Cerebellar nuclear complex (tissue), 1 donor: ENCODE measurements at places on chromosomes 3 and 15.

- DNase-seq, result no peak
Measured at GRCh38 chr3:73070675-73071575, 9.5 kb downstream of the EBLN2 start.

DNA sequence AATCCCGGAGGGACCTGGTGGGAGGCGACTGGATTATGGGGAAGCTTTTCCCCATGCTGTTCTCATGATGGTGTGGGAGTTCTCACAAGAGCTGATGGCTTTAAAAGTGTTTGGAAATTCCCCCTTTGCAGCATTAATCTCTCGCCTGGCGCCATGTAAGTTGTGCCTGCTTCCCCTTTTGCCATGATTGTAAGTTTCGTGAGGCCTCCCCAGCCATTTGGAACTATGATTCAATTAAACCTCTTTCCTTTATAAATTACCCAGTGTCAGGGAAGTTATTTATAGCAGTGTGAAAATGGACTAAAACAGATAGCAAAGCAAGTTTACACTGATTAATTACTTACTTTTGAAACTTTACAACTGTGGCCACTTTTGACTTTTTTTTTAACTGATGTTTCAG lies 10.6 kb upstream of the U2SURP start:
- no peak for DNase-seq

- DNase-seq, result no peak
Measured at GRCh38 chr3:174270841-174271240, 588.3 kb upstream of the NAALADL2 start.

DNA sequence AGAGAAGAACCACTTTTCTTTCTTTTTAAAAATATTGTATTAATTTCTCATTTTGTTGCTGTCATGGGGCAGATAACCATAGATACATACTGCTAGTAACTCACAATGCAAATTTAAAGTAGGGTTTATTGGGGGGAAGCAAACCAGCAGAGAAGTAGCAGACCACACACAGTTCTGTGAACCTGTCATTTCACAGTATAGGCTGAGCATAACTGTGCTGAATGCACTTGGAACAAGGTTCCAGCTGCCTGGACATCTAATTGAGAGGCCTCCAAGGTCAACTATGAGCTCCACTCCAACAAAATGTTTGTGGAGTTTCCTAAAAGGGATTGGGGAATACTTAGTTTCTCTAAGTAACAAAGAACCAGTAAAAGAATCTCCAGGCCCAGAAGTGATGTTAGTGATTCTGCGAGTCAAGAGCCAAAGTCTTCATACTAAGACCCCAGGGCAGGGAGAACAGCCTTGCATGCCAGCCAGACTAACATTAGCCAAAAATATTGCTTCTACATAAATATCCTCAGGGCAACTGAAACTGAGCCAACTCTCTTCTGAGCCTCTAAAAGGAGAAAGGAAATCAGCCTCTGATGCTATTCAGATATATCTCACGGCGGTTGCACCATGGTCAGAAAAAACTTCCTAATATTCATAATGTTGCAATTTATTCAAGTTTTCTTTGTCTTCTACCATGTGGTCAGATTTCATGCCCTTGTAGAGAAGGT lies 856.4 kb upstream of the ALCAM start:
- DNase-seq, result no peak

DNA sequence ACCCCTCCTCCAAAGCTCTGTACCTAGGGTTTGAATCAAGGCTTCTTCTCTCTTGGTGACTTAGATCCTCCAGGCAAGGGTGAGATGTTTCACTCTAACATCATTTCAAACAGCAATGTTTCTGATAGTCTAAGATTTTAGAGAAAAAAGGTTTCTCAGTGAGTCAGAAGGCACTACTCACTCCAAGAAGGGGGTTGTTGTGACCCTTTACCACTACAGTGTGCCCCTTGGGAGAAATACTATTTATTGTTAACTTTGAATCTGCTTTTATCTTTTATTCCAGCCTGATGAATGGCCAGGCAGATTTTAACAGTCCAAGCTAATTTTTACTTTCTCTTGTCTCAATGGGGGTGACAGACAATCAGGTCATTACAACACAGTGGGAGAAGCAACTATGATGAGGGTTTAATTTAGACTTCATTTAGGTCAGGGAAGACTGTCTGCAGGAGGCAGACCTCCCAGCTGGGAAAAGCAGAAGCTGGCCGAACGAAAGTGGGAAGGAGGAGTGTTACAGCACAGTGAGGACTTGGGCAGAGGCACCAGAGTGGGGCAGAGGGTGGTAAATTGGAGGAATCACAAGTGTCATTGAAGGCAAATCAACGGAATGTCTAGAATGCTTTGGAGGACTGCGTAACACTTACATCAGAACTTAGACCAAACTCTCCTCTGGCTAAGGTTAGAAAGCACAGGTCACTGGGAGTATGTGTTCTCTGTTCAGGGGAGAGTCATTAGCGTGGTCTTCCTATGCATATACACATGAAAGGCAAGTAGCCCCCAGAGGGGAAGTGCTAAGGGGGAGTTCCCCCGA lies 21.2 kb downstream of the ZNF860 start:
- DNase-seq, result no peak

GRCh38 chr3:53222183-53222901 lies 33.5 kb downstream of the TKT start:
- DNase-seq, result no peak
